ENCODE measurements at places on chromosomes 6 and 20.
A peak's percentile ranks its signal among the peaks of the same experiment; 100 is the strongest.

GRCh38 chr20:22339091-22339881 is 245.1 kb downstream of the FOXA2 start:
- DNase-seq = peak; percentile 64

DNA sequence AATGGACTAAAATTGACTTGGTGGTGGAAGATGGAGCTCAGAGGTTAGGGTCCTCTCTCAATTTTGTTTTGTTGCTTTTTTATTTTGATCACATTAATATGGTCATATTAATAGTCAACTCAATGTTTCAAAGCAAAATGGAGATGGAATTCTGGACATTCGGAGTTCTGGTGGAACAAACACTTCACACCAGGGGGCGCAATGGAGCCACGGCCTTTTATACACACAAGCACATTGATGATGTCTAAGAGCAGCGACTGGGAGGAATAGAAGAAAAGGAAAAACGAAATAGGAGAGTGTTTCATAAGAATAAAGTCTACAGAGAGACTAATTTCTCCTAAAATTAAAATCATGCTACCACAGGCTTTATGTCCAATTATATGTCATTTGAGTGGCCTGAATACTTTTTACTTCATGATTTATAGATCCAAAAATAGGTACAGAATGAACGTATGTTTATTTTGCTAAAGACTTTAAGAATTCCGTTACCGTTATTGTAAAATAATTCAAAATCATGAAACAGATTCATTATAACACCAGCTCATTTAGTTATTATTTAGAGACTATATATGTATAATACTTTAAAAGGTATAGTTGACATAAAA is 197.6 kb upstream of the SASH1 start:
- DNase-seq = peak; percentile 79

- DNase-seq = no peak
Measured at GRCh38 chr6:23184351-23184750, 615.0 kb downstream of the HDGFL1 start.

DNA sequence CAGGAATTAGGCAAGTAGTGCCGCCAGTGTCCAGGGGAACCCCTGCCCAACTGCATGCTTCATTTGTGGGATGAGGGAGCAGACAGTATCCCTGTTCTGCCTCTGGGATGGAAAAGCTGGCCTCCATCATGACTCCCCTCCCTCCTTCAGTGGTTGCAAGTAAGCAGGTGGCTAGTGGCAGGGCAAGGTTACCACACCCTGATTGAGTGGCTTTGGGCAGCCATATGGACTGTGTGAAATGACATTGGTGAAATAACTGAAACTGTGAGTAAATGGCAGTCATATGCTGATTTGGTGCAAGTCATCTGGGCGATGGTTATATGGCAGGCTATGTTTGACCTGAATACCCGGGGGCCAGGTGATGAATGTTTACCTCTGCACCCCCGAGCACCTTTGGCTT is 33.0 kb downstream of the HDDC2 start:
- DNase-seq = no peak

DNA sequence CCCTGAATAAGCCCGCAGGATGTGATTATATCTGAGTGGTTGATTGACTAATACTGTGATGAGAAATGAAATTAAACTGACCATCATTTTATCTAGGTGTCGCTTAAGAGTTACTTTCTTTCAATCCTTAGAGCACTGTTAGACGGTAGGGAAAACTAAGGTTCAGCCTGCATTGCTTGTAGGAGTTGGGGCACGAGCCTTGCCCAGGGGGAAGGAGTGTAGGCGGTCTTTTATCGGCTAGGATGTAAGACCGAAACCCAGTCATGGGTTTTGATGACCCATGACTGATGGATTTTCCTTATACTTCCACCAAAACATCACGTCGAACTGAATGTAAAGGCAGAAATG is 392 bp upstream of the TASP1 start:
- no peak for DNase-seq

- no peak for DNase-seq
Measured at GRCh38 chr20:31617432-31618104, 12.5 kb downstream of the ID1 start.

GRCh38 chr6:11214084-11214833 is 18.2 kb downstream of the NEDD9 start:
- DNase-seq = no peak

GRCh38 chr6:65706436-65706835 is 590 bp downstream of the EYS start:
- no peak for DNase-seq

GRCh38 chr6:140011537-140011936 is 637.1 kb upstream of the CITED2 start:
- DNase-seq = no peak

- no peak for DNase-seq
Measured at GRCh38 chr6:42871711-42872110, 7.7 kb upstream of the RPL7L1 start.

DNA sequence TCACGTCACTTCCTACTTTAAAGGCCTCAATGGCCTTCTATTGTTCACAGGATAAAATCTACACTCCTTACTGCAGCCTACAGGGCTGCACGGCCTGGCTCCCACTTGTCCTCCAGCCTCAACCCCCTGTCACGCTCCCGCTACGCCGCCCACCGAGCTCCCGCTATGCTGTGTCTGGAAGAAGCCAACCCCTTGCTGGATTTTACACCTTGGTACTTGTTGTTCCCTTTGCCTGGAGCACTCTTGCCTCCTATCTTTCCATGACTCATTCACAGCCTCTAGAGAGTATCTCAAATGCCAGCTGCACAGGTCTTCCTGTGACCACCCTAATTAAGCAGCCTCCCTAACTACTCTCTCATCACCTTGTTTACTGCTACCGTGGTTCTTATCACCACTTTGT is 259.9 kb downstream of the PRKN start:
- DNase-seq = no peak

GRCh38 chr6:12637960-12638641 is 78.5 kb upstream of the PHACTR1 start:
- DNase-seq = peak; percentile 77

DNA sequence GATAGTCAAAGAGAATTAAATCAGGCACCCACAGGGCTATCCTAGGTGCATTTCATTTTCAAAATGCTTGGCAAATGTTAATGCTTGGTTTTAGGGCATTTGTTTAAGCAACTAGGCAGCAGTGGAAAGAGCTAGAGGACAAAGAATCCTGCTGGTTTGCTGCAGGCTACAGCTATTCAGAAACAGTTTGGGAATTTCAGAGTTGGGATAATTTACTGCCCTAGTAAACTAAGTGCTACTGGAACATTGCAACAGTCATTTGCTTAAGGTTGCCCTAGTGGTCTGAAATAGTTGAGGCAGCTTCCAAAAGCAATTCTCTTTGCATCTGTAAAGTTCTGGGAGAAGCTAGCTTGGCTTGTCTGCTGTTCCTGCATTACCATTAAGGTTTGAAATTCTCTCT is 312.7 kb downstream of the LAMA2 start:
- no peak for DNase-seq
